ENCODE measurements at places on chromosomes 4 and X.
A peak's percentile ranks its signal among the peaks of the same experiment; 100 is the strongest.

- DNase-seq = no peak
Observed at GRCh38 chrX:13130816-13131215, 86.4 kb upstream of the FAM9C start.

DNA sequence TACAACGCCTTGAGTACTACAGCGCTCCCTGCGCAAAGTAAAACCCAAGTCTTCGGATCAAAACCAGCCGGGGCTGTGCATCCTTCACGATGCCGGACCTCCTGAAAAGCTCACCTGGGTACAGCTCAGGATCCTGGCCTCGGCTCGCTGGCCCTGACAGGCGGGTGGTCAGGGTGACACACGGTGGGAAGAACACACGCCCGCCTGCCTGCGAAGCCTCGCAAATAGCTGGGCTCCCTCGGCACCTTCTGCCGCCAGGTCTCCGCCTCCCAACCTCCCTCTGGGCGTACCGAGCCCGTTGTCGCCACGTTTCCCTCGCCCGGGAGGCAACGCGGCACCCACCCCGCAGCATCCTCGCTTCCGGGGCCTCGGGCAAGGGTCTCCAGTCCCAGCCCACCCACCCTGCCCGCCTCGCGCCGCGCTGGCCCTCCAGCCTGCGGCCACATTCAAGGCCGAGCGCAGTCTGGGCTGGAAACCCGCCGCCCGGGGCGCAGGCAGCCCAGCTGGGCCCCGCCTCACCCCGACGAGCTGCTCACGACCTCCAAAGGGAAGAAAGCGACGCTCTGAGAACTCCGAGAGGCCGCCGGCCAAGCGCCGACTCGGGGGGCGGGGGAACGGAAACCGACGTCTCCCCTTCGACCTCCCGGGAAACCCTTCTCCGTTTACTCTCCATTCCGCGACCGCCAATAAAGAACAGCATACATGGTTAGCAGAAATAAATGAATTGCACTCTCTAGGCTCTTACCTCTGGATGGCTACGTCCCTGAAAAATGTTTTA, 511 bp downstream of the PPM1K start:
- DNase-seq = peak; percentile 47

DNA sequence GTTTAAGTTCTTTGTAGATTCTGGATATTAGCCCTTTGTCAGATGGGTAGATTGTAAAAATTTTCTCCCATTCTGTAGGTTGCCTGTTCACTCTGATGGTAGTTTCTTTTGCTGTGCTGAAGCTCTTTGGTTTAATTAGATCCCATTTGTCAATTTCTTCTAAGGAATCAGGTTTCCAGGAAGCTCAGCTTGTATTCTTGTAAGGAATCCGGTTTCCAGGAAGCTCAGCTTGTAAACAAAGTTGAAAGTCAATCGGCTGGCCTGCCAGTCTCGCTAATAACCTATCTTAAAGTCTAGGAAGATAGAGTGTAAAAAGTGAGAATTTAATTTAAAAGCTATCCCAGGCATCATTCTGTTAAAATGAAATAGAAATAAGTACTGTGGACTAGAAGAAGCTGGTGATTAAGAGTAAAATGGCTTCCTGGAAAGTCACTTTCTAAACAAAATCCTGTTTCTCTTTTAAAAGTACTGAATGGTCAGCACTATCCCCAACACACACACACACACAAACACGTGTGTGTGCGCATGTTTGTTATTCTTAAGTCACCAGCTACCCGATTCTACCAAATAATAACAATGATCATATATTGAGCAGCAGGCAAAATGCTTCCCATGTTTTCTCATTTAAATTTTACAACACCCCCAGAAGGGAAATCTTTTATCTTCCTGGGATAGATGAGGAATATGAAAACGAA, 171.7 kb downstream of the PAPSS1 start:
- no peak for DNase-seq

- no peak for DNase-seq
Observed at GRCh38 chrX:153719238-153719637, 4.9 kb downstream of the BCAP31 start.

DNA sequence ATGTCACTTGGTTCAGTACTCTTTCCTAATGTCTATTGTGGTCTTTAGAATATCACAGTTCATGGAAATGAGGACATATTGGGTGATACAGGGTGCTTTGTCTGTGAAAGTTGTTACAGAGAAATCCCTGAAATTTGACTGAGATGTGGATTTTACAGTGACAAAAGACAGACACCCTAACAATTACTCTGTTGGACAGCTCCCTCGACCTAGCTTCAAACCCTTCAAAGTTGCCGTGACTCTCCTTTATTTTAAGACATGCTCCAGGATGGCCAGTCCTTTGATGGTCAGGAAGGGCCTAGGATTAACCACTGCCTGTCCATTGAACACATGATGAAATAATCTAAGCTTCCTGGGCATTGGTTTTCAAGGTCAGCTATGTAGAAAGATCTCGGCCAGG, 4.0 kb downstream of the DCX start:
- DNase-seq = no peak

DNA sequence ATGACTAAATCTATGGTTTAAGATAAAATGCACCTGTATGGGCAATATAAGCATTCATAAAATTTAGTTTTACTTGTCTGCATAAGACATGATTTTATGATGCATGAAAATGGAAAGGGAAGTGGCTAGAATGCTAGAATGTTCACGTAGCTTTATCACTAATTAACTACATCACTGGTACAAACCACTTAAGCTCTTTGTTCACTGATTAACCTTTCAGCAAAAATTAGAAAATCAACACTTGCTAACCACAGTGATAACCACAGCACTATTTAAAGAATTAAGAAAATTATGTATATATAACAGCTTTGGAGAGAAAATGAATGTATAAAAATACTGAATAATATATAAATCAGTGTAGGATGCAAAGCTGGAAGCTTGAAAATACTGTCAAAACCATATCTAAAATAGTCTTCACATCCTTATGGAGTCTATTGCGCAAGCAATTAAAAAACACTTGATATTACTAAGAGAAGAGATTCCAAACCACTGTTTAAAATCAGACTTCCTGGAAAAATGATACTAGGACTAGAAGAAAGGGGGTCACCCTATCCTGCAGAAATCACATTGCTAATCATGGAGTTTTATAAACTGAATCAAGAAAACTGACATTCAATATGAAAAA, 51.9 kb downstream of the EFHC2 start:
- DNase-seq = no peak

GRCh38 chr4:81468678-81469077, 3.0 kb downstream of the RASGEF1B start:
- DNase-seq = no peak

- no peak for DNase-seq
Observed at GRCh38 chr4:8506373-8507195, 66.0 kb downstream of the TRMT44 start.

DNA sequence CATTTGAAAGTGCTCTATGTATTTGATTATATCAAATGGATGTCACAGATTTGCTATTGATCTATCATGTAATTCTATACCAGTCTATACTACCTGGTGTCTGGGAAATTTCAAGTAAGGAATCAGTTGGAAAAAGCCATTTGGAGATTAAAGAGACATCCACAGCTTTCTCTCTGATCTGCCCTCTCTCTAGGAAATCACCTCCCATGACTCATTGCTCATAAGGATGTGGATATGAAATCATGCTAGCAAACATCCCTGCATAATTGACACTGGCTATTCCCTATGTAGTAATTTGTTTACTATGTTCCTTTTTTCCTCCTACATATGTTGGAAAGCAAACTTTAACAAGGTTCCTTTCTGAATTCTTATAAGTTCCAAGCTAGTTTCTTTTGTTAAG, 94.3 kb downstream of the TEX13A start:
- no peak for DNase-seq

GRCh38 chrX:72373136-72373535, 67.4 kb upstream of the CITED1 start:
- no peak for DNase-seq

DNA sequence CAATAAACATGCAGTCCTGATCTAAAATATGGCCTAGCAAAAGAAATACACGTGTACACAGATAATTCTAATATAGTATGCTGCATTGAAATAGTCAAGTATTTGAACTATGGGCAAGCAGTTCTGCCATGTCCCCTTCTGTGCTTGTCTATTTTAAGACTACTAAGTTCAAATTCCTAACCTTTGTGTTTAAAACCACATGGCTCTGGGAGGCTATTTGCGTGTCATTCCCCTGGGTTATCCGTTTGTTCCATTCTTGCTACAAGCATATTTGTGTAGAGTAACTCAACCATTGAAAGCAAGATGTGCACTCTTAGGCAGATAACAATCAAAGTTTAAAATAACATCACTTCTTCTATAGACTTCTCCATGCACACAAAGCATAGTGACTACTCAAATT, 25.4 kb upstream of the TBC1D1 start:
- no peak for DNase-seq

- DNase-seq = no peak
Observed at GRCh38 chr4:189806506-189806905, 134.2 kb upstream of the FRG1 start.

- no peak for DNase-seq
Observed at GRCh38 chr4:5051278-5052203, at the start of gene STK32B. Gene STK32B, plus strand, starts transcription at chr4:5051480.

GRCh38 chrX:104172788-104173187, 6.5 kb downstream of the FAM199X start:
- no peak for DNase-seq

GRCh38 chr4:100593935-100594334, 76.1 kb upstream of the EMCN start:
- no peak for DNase-seq

DNA sequence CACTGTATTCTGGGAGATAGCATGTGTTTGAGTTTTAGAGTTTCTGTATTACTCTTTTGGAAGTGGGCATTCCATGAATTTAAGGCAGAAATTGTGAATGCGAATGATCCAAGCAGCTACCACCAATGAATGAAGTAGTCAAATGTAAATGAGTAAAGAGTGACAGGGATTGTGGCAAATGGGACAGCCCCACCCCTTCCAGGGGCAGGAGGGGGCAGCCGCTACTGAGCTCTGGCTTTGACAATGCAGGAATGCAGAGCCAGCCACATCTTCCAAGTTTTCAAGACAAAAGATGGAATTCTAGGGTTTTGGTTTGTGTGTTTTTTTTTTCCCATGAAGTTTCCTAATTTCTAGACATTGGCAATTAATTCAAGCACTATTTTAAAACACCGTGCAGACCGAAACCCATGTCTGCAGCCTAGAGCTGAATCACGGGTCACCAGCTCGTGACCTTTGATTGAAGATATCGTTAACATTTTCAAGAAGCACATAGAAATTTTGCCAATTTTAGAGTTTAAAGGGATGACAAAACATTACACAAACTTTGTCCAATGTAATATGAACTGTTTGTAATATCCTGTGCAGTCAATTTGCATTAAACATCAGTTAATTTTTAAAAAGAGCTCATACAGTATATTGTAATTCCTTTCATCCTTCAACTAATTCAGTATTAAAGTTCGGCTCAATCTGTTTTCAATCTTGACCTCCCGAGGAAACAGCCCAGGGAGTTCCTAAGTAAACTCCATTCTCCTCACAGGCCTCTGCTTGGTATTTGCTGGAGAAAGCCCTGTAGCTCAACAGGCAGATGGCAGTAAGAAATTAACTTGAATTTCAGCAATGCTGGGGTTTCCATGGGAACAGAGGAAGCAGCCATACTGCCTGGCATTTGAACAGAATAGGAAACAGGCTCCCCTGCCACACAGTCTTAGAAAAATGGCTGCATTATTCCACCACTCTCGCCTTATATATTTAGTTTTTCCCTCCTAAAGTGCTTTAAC, 83.4 kb downstream of the UCHL1 start:
- DNase-seq = no peak

- no peak for DNase-seq
Observed at GRCh38 chr4:139282721-139283075, 2.7 kb upstream of the MGARP start.

DNA sequence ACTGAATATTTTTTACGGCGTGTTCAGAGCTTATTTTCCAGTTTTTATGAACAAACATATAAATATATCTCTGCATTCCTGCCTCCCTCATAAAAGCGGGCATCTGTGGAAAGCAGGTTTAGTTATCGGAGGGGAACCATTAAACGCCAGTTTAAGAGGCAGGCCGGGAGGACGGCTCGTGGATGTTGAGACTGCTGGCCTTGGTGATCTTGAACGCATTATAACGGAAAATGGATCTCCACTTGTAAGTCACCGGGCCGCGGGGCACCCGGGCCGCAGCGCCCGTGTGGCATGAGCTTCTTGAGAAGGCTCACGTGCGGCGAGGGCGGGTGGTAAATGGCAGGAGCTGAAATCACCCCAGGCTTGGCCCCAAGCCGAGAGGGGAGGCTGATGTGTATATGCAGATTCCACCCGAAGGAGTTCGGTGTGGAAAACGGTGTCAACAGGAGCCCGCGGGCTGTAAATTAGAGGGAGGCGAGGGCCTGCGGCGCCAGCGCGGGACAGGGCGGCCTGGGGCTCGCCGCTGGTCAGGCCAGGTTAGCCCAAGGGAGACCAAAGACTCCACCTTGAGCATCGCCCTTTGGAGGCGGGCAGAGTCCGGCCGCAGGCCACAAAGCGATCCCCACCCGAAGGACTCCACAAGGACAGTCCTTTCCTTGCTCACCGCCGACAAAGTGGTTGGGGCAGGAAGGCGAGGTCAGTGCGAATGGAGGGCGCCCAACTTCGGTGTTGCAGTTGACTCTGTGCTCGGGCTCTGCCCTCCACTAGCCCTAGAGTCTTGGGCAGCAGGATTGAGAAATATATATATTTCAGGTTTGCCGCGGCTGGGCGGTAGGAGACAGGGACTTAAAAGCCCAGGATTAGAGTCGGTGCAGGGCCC, 1.3 kb upstream of the HAND2 start:
- DNase-seq = no peak

DNA sequence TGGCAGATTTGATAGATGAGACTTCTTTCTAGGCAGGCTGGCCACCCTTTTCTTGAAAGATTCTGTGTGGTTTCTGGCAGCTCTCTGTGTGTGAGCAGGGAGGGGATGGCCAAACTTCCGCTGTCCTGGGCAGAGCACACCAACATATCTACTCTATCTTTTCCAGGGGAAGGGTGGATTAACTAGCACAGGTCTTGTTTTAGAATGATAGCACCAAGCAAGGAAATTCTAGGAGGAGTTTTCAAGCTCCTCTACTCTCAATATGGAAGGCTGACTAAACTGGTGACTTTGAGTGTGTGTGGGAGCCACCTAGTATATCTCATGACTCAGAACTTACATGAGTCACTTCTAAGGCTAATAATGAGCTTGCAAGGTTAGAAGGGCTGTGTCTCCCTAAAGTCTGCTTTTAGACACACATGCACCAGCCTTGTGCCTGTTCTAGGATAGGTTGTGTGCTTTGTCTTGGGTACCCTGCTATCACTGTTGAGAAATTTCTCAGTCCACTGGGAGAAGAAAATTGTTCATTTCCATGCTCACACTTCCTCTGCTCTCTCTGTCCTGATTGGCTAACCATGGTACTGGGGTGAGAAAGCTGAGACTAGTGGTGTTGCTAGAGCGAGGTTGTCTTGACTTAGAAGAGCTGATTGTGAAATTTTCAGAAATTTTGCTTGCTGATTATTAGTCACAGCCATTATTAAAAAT, 72.9 kb downstream of the YIPF6 start:
- no peak for DNase-seq

- DNase-seq = no peak
Observed at GRCh38 chr4:82515705-82516104, 46.1 kb downstream of the TMEM150C start.

Measured in stimulated activated CD4-positive, alpha-beta T cell treated with anti-CD3 and anti-CD28 coated beads, Interleukin-15, amount 100 ng/mL, for 48 hours (primary cell).